ENCODE measurements at places on chromosomes 5 and 9.

- no peak for DNase-seq
Observed at GRCh38 chr9:71472400-71472799, 295.9 kb downstream of the CEMIP2 start.

- DNase-seq = peak; percentile 3
Observed at GRCh38 chr9:90735952-90736351, 65.7 kb upstream of the SYK start.

DNA sequence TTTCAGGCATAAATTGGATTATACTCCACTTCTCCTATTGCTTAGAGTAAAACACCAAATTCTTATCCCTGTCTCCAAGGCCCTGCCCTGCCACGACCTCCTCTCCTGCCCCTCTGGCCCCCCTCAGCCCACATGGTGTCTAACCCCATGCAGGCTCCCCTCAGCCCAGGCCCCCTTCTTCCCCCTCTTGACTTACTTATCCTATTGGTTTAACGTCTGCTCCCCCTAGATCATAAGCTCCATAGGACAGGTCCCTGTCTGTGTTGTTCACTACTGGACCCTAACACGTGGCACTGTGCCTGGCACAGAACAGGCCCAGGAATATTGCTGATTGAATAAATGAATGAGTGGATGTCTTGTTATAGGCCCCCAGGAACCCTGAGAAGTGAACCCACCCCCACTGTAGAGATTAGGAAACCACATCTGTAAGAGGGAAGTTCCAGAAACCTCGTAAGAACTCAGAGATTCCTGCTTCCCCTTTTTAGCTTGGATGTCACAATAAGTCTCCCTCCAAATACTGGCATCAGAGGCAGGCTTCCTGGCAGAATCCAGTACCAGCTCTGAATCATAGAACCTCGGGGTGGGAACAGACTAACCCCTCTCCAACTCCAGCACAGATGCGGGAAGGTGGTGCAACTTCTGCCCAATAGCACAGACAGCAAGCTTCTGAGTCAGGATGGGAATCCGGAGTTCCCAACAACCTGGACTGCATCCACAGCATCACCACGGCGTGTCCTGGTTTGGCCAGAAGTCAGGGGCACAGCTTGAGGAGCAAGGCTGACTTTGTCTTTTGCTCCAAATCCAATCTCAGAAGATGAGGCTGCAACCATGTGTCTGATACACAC lies 31.5 kb downstream of the HRH2 start:
- no peak for DNase-seq

DNA sequence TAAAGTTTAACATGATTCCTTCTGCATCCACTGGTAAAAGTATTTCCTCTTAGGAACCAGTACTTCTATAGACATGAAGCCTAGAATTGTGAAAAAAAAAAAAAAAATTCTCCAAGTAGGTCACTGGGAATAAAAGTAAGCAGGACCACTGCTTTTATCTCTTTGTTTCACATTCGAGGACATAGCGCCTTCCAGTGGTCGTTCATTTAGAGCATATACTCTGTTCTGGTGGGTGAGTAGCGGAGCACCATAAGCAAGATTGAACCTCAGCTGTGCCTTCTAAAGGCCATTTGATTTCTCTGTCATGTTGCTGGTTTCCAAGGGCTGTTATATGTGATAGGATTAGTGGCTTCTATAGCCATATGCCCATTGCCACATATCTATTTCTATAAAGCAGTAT lies 393.1 kb downstream of the TMEM232 start:
- no peak for DNase-seq

- no peak for DNase-seq
Observed at GRCh38 chr9:132489536-132489935, 79.5 kb downstream of the CFAP77 start.

DNA sequence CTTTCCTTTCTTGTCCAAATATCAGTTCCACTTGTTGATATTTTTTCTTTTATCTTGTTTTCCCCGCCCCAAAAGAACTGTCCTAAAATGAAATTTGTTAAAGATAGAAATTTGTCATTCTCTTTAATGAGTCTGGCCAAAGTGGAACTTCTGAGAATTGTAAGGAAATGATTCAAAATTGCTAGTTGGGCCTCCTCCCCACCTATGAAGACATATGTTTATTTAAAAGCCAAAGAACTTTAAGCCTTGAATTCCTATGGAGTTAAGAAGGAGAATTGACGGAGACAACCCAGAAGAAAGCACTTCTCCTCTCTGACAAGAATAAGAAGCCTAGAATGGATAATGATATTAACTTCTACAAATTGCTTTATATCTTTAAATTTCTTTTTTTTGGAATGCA lies 59.1 kb upstream of the ALDH1A1 start:
- DNase-seq = no peak

GRCh38 chr5:63255594-63255993 lies 677.0 kb downstream of the LRRC70 start:
- DNase-seq = no peak

DNA sequence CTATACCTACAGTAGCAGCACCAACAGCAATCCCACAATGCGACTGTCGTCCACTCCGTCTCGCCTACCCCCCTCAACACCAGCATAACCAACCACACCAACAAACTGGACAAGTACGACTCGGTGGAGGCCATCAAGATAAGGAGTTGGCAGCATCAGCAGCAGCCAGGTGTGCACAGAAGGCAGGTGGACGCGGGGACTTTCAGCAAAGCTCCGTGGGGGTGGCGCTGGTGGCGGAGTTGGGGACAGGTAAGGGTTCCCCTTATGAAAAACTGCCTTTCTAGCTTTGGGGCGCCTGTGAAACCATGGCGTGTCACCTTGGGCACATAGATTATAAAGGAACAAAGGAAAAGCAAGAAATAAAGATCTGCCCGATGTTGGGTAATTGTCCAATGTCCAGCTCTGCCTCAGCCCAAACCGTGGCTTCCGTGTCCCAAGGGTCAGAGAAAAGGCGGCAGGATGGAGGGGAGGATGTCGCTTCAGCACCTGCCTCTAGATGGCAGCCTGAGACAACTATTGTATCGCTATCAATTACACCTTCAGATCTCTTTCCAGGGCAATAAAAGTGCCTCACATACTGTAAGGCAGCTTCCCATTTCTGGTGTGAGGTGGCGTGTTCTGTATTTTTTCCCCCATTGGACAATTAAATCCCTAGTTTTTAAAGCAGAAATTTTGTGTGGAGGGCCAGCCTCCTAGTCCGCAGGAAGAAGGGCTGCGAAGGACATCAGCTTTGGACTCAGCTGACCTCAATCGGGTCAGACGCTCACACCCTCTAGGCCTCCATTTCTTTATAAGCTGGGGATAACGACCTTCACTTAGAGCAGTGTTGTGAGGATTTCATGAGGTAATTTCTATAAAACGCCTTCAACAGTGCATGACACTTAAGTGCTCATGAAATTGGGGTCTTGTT lies 58.8 kb downstream of the MTRR start:
- peak; percentile 31 for DNase-seq

GRCh38 chr9:121721058-121721350 lies 69.6 kb downstream of the DAB2IP start:
- DNase-seq = no peak

GRCh38 chr5:154701181-154701580 lies 54.0 kb upstream of the LARP1 start:
- no peak for DNase-seq

GRCh38 chr5:68757006-68757405 lies 336.8 kb upstream of the SLC30A5 start:
- DNase-seq = no peak

GRCh38 chr9:25814023-25814422 lies 135.8 kb upstream of the TUSC1 start:
- DNase-seq = no peak

- no peak for DNase-seq
Observed at GRCh38 chr9:94005272-94005901, 50.2 kb upstream of the BARX1 start.

DNA sequence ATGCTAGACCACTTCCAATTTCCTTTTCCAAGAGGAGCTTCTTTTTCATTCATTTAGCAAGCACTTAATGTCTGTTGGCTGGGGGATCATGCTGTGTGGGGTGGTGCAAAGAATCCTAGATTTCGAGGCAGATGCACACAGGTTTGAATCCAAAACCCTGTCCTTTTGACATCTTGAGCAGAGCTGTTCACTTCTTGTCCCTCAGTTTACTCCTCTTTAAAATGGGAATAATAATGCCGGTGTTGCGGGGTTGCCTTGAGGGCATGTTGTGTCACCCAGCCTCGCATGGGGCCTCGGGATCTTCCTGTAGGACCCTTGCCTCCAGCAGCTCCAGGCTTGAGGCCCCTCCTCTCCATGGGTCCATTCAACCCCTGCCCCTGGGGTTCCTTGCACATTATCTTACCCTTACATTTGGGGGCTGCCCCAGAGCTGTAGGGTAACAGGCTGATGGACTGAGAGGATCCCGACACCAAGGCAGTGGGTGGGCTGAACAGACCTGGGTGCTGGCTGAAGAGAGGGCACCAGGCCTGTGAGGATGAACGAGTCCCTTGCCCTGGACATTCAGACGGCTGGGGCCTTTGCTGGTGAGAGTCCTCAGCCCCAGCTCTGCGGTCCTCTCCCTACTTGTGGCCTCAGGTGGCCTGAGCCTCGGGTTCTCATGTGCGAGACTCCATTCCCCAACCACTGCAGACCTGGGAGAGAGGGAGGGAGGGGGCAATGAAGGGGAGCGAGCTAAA lies 145.8 kb downstream of the BARX1 start:
- no peak for DNase-seq

DNA sequence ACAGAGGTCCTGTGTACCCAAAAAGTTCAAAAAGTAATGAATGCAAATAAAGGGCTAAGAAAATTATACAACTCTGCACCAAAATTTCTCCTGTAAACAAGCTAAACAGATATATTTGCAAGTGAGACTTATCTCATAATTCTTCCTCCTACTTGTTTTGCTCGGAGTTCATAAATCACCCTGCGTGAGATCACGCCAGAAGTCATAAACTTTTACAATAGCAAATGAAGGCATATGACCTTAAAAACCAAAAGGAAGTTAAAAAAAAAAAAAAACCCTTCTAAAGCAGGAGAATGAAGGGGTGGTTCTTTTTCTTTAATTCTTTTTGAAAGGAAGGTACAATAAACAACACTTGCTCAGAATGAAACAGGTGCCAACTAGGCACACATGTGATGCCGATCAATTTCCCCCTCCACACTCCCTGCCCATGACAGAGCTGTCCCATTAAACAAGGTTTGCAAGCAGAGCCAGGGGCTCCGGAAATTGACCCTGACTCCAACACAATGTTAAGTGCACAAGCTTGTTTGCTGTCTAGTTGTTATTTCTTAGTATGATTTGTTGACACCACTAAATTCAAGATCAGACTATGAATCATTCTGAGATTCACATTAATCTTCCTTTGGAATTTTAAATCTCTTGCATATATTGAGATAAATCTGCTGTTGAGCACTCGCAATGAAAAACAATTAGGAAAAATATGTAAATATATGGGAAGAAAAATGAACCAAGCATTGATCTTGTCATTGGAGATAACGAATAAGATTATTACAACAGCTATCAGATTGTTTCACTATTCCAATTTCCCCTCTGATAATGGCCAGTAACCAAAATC lies 46.3 kb downstream of the DROSHA start:
- DNase-seq = no peak

DNA sequence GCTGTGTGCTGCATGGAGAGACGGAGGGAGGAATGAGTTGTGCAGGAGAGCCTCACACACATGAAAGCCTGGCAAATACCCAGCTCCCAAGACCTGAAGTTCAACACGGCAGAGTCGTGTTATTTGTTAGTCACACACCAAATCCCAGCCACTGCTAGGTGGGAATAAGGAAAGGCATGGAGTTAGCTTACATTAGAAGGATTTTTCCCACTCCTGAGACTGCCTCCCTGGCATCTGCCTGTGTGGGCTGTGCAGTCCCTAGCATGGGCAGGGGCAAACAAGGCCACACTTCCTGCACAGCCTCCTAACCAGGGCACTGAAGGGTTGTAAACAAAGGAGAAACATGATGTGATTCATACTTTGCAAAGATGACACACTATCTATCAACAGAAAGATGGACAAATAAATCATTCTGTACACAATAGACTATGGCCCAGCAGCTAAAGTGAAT lies 306.8 kb downstream of the SPOCK1 start:
- no peak for DNase-seq

DNA sequence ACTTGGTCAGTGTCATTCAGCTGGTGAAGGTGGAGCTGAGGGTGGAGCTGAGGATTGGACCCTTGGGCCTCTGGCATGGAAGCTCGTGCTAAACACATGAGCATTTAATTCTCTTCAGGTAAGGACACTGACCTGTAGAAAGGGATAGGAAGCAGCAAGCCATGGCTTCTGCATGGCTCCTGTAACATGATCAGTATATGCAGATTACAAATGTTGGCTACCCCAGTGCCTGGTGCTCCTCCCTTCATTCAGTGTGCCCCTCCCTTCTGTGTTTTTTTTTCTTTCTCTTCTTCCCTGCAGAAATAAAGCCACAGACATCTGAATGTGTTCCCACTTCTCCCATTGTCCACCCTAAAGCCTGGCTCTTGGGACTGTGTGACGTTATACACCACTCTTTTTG lies 52.9 kb downstream of the ARHGAP26 start:
- DNase-seq = no peak

DNA sequence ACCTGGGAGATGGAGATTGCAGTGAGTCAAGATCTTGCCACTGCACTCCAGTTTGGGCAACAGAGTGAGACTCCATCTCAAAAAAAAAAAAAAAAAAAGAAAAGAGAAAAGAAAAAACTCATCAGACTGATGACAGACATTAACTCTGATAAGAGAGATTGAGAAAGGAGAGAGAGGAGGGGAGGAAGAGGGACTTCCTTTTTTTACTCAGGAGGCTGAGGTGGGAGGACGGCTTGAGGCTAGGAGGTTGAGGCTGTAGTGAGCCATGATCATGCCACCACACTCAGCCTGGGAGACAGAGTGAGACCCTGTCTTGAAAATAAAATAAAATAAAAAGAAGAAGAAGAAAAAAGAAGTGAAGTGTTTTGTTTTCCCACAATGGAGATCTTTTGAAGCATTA lies 9.7 kb upstream of the MSMP start:
- DNase-seq = no peak

GRCh38 chr5:117829646-117830045 lies 1158.7 kb downstream of the DTWD2 start:
- no peak for DNase-seq

- DNase-seq = no peak
Observed at GRCh38 chr5:171419688-171420430, 412 bp downstream of the FGF18 start.

DNA sequence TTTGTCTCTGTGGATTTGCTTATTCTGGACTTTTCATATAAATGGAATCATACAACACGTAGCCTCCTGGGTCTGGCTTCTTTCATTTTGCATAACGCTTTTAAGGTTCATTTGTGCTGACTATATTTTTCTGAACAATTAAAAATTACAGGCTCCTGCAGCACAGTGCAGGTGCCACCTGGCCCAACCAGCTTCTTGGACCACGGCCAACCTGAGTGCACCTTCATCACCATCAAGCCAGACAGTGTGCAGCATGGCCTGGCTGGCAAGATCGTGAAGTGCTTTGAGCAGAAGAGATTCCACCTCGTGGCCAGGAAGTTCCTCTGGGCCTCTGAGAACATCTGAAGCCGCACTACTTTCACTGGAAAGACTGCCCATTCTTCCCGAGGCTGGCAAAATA lies 53.5 kb upstream of the COL15A1 start:
- DNase-seq = peak; percentile 63

- no peak for DNase-seq
Observed at GRCh38 chr5:78919796-78920195, 65.3 kb downstream of the ARSB start.

GRCh38 chr5:171808453-171808852 lies 22.8 kb downstream of the SMIM23 start:
- no peak for DNase-seq

All from NCI-H1436 (cell line).